GM18507 (cell line): ENCODE measurements at places on chromosomes 1 and 21.

DNA sequence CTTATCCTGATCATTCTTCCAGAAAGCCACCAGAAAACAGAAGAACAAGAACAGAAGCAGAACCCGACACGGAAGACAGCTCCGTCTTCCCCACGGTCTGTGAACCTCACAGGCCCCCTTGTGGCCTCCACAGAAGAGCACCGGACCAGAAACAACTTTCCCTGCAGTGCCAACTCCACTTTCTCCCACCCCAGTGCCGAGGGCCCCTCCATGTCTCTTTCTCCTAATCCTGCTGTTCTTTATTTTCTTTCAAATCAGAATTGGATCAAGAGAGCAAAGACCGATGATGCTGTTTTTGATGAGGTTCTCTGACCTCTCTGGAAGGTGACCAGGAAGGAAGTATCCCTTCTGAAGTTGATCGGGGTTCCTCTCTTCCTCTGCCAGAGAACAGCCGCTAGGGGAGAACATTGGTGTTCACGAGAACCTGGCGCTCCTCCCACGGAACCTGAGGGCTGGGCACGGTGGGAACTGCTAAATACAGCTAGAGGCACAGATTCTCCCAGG, 58.9 kb upstream of the CTTNBP2NL start:
- no peak for DNase-seq

GRCh38 chr1:11654137-11654938, at the start of the genes FBXO2 and FBXO44:
Gene FBXO2, minus strand, starts transcription at chr1:11654429. Its CDS starts 89 bp downstream, at chr1:11654340.
Gene FBXO44, plus strand, starts transcription at chr1:11654877. Its CDS starts 959 bp downstream, at chr1:11655836.
- peak; percentile 48 for DNase-seq

GRCh38 chr1:205416322-205416721, 5.5 kb downstream of the LEMD1 start:
- no peak for DNase-seq

DNA sequence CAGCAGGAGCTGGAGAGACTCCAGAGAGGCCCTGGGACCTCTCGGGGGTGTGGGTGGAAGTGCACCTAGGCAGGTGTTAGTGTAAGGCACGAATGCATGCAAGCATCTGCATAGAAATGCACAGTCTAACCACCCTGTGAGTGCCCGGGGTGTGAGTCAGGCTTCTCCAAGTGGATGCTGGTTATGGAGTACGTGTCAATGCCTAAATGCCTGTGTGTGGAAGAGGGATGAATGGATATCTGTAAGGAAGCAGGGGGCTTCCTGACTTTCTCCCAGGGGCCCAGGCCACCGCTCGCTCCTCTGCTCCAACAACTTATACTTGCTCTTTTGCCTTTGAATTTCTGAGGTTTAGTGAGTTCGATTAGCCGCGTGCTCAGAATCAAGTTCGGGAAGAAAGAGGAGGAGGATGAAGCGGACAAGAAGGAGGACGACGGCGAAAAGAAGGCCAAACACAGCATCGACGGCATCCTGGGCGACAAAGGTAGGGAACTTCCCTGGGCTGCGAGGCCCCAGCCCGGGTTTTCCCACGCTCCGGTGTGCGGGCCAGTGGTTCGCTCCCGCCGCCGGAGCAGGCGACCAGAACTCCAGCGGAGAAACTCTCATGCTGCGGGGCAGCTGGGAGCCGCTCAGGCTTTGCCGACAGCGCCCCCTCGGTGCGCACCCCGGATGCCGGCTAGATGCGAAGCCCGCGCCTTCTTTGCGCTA, 5.4 kb downstream of the PAX7 start:
- no peak for DNase-seq

DNA sequence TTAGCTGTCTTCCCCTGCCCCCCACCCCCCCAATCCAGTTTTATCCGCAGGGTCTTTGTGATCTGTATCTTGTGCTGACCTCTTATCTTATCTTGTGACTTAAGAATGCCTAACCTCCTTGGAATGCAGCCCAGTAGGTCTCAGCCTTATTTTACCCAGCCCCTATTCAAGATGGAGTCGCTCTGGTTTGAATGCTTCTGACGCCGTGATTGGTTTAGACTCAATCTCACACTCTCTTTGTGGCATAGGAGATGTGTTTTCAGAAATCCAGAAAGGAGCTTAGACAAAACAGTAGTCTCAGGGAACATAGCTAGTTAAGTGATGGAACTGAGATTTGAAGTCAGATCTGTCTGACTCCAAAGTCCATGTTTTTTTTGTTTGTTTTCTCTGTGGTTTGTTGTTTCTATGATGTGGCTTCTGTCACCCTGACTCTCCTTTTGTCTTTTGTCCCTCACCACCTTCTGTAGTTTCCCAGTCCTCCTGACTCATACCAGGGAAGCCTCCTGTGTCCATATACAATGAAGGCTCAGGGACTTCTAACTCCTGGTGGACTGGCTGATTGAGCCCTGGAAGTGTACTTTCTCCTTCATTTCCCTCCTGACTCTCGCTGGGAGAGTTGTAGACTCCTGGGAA, 18.1 kb upstream of the USP24 start:
- DNase-seq: no peak

DNA sequence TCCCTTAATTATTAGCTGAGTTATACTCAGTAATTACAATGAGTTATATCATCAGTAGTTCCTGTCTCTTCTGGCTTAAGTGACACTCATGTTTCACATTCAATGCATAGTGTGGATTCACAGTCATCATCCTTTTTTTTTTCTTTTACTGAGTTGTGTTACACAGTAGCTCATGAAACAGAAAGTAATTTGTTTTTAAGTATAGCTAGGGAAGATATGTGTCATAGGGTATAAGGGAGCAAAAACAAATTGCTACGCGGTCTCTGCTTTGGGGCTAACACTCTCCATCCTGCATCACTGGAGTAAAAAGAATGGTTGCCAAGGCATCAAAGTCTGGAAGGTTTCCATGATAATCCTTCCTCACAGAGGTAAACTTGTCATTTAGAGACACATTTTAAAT, 971.7 kb upstream of the NCAM2 start:
- no peak for DNase-seq

DNA sequence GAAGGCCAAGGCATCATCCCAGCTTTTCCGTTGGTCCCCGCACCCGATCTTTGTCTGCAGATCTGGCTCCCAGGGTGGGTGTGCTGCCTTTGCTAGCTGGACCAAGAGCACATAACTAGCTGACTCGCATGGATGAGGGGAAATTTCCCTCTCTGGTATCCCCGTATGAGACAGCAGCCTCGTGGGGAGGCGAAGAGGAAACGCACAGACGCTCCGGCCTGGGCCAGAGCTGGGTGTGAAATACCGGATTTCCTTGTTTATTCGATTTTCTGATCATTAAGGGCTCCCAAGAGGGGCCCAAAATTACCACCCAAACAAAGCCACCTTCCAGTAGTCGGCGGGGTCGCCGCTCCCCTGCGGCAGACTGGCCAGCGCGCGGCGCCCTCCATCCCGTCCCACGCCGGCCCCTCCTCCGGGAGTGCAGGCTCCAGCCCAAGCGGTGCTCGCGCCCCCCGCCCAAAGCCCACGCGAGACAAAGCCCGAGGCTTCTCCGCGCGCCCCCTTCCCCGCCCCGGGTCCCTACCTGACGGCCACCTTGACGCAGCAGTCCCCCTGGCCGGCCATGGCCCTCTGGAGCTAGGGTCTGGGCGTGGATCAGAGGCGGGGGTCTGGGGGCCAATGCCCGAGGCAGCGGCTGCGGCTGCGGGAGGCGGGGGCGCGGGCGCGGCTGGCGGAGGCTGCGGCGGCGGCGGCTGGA, 546 bp downstream of the KIF21B start:
- no peak for DNase-seq

DNA sequence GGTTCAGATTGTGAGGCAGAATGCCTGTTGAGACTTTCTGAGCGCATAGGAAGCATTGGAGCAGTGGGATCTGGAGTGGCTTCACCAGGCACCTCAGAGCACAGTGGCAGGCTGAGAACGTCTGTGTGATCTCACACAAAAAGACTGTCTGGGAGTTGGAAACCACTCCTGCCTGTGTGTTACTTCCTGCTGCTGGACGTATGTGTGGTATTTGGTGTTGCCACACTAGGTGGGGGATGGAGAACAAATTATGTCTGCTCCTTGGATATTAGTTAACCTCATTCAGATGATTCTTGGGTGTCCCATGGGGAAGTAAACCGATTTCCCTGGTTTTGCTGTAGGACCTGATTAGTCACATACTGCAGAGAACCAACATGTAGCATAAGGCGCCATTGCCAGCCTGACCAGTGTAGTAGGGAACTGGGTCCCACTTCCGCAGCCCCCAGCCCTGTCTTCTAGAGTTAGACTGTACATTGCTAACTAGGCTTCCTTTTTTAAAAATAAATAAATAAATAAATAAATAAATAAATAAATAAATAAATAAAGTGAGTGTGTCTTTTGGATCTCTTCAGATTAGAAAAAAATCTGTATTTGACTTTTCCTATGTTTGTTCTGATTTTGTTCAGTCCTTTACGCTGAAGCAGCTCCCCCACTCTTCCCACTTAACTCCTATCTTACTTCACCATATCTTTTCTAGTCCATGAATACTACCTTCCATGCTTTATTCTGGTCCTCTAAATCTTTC, 26.9 kb downstream of the UCK2 start:
- no peak for DNase-seq

GRCh38 chr21:39315603-39316445, 2.4 kb upstream of the BRWD1 start:
- no peak for DNase-seq

- no peak for DNase-seq
These were observed 363.5 kb downstream of the MRPL39 start for GRCh38 chr21:25243808-25244207.

DNA sequence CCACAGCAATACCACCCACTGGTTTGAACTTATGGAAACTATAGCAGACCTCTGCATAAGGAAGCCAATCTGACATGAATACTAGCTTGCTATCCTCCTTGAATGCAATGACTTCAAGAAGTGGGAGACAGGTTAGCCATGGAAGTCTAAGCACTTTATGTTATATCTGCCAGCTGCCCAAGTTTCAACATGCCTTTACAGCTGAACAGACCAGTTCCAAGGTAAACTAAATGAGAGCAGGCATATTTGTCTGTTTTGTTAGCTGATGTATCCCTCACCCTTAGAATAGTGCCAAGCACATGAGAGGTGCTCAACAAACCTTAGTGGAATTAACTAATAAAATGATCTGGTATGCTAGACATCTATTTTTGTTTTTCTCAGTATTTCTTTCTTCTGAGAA, 65.1 kb downstream of the ALG14 start:
- DNase-seq: no peak

- DNase-seq: no peak
These were observed 56.3 kb downstream of the NVL start for GRCh38 chr1:224273641-224274040.

DNA sequence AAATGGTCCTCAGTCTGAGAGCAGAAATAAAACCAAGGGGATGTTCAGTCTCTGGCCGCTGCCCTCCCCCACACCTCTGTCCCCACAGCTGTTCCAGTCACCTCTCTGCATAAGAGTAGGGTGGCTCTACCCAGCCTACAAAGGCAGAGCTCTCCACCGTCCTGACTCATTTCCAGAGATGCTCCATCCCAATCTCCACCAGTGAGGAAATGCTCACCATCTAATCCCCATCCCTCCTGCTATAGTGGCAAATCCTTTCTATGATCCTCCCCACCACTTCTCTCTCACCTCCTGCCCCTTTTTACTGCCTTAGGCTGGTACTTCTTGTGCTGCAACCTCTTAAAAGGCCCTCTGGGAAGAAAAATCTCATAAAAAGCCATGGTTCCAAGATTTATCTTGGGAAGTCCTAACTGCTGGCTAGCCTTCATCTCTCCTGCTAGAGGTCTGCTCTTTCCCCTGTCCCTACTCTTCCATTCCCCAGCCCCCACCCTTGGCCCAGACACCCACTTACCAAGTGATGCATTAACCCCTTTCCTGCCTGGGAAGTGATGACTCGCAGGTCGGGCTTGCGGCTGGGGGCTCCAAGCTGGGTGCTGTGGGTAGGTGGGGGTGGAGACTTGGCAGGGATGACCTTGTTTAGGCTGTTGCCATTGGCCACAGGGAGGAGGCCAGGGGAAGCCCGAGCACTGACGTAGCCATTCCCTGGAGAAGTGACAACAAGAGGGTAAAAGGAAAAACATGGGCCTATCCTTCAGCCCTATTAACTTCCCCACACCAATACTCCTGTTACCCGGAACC, 23.9 kb downstream of the MEF2D start:
- DNase-seq: no peak

DNA sequence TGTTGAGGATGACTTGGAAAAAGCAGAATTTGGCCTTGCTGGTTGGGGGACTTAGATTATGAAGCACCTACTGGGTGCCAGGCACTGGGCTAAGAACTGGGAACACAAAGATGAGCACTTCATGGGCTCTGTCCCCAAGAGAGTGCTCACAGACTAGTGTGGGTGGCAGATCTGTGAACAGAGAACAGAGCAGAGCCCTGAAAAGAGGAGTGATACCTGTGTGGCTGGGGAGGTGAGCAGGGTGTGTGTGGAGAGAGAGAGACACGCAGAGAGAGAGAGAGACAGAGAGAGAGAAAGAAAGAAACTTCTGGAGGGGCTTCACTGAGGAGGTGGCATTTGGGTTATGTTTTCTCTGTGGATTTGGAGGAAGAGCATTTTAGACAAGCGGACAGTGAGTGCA, 61.1 kb upstream of the PPP2R5A start:
- DNase-seq: no peak
